Cardiac fibroblast (primary cell): ENCODE measurements at places on chromosomes 6 and 20.

- no peak for DNase-seq
These were observed 8.7 kb upstream of the STXBP5 start for GRCh38 chr6:147195510-147195909.

DNA sequence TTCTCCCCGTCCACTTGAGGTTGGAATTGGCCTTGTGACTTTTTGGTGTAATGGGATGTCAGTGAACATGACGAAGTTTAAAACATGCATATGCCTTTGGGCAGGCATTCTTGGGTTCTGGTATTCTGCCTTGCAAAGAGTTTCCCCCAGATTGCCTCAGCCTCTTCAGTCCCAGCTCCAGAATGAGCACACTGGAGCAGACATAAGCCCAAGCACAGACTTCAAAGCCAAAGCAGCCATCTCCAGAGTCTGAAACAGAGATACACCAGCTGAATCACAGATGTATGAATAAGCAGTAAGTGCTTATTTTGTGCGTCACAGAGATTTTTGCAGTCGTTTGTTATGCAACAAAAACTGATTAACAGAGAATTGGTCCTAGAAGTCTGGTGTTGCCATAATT lies 546.0 kb downstream of the FRK start:
- peak; percentile 3 for DNase-seq

DNA sequence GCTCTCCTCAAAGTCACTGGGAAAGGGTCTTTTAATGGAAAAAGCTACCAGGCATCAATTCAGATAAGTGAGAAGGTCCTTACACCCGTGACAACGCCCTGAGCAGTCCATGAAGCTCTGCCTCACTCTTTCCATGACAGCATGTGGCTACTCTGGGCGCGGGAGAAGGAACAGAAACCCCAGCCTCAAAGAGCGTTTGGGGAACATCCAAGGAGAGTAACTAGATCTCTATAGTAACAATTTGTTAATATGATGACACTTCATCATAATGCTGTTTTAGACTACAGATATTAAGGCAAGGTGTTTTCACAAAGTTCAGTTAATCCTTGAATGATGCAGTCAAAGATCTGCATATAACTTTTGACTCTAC lies 55.2 kb downstream of the KIF6 start:
- no peak for DNase-seq

- DNase-seq, result no peak
These were observed 577.1 kb downstream of the DOK5 start for GRCh38 chr20:55052459-55052858.

- no peak for DNase-seq
These were observed 18.6 kb upstream of the ZFAND3 start for GRCh38 chr6:37800703-37801604.

GRCh38 chr6:118260833-118261232 lies 287.3 kb upstream of the PLN start:
- no peak for DNase-seq
